Activated CD4-positive, alpha-beta T cell treated with anti-CD3 and anti-CD28 coated beads, Interleukin-2, amount 50 U/mL, for 24 hours (primary cell): ENCODE measurements at places on chromosomes 11 and 22.

DNA sequence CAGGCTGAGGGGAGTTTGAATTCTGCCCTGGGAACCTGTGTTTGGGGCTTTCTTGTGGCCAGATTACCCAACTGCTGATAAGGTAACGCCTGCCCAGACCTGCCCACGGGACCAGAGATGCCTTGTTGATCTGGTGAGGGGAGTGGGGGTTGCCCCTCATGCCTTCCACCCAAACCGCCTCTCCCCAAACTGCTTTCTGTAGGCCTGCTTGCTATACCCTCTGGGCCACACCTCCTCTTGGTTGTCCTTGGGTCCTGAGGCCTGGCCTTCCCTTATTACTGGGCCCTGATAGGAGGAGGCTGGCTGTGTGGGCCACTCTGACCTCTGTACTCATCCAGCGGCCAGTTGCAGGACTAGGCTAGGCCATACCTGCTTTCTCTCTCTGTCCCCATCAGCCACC, 3.4 kb downstream of the P2RY2 start:
- DNase-seq = no peak

GRCh38 chr22:40415531-40416266, 45.3 kb downstream of the SGSM3 start:
- no peak for DNase-seq

- no peak for DNase-seq
Observed at GRCh38 chr11:104830080-104830479, 68.2 kb downstream of the CASP12 start.

GRCh38 chr11:65058012-65058411, 341 bp downstream of the NAALADL1 start:
- no peak for DNase-seq

DNA sequence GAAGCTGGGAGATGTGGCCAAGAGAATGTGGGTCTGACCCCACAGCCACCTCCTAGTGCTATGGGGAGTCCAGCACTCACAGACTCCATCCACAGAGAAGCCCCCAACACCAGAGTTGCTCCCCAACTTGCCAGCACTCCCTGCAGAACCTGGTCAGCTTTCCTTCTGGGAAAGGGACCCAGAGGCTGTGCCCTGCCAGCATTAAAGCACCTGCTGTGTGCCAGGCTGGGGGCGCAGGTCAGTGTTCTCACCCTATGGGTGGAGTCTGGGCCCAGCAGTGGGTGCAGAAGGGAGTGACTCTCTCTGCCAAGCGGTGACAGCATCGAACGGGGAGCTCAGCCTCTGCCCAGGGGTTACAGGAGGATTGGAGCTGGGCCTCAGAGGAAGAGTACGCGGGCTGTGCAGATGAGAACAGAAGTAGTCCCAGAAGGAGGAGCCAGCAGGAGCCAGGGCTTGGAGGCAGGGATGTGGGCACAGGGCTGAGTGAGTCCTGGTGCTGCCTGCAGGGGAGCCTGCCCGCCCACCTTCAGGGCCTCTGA, 114.4 kb downstream of the MPPED1 start:
- no peak for DNase-seq
